ENCODE measurements at places on chromosomes 7 and 10. TPM values are rescaled to one million over a fixed set of nuclear protein-coding genes. Genes with fewer than 3 reads are reported as not detected.

CTAGE4 gene
- total RNA-seq = not detected

PDZD7 gene
- not detected for total RNA-seq

CROT gene
- total RNA-seq = 9.2 TPM

CALCR gene
- total RNA-seq = 0.64 TPM

SYNPO2L gene
- 31.7 TPM for total RNA-seq

DNA sequence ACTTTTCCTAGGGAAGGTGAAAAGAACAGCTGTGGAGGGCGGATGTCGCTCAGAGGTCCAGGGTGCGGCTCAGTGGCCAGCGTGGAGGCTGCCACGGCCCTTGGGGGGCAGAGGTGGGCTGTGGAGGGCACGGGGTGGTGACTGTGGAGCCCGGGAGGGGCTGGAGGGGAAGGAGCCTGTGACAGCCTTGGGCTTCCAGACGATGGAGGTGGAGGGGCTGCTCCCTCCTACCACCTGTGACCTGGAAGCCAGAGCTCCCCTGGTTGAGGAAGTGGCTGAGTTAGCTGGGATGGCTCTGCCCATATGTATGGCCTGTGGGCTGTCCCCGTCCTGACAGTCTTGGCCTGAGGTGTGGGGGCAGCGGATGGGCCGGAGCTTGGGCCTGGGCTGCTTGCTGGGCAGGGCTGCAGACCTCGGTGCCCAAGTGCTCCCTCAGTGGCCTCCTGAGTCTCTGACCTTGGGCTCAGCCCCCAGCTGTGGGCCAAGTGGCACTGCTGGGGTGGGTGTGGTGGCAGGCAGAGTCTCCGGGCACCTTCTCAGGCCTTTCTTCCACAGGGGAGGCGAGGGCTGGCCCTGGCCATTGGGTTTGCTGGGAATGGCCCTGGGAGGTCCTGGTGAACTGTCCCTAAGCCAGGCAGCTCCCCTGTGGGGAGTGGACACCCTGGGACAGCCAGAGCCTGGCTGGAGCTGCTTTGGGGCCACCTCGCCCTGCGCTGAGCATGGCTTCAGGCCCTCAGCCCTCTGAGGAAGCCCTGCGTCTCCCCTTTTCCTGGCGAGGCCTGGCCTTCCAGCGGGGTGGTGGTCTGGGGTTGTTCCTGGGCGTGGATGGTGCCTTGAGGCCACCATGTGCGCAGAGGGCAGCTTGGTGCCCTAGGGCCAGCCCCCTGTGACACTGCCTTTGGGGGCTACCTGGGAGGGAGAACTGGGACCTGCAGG lies 3.9 kb downstream of the BRI3 start:
- DNase-seq = peak; percentile 37

DNA sequence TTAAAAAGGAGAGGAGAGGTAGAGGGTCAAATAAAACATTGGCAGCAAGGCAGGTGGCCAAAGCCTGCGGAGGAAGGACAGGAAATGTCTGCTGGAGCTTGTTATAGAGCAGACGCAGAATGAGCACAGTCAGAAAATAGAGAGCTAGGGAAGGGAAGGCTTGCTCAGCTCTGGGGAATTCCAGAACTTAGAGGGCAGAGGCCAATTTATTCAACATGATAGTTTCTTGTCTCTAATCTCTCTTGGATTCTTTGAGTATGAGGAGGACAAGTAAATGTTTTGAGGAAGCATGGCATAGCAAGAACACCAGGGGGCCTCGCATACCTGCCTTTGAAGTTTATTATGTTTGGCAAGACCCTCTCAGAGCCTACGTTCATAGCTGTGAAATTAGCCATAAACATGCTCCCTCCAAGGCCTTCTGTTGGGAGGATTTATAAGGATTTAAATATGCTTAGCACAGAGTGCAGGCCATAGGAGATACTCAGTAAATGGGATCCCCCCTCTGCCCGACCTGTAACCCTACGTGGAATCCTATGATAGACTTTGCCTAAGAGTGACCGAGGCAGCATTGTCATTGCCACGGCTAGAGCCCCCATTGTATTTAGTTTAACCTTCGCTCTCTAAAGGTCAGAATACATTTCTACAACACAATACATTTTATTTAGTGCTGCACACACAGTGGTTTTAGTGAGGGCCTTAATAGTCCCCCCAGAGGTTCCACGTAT lies 293.9 kb downstream of the CCDC3 start:
- no peak for DNase-seq

DNA sequence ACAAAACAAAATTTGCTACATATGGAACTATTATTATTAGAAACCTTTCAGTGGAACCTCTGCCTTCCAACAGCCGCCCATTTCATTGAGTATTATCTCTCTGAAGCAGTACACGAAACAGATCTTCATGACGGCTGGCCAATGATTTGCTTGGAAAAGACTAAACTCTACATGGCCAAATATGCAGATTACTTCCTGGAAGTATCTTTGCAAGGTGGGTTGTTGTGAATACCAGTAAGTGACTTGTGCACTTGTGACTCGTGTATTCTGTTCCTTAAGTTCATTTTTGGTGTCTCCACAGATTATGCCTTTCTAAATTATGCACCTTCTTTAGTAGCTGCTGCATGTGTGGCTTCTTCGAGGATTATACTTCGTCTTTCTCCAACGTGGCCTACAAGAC lies 13.4 kb downstream of the CCNJ start:
- DNase-seq = no peak

- no peak for DNase-seq
Measured at GRCh38 chr10:89224739-89225443, 17.8 kb upstream of the CH25H start.

- DNase-seq = no peak
Measured at GRCh38 chr10:128629111-128630096, 503.2 kb upstream of the MKI67 start.

DNA sequence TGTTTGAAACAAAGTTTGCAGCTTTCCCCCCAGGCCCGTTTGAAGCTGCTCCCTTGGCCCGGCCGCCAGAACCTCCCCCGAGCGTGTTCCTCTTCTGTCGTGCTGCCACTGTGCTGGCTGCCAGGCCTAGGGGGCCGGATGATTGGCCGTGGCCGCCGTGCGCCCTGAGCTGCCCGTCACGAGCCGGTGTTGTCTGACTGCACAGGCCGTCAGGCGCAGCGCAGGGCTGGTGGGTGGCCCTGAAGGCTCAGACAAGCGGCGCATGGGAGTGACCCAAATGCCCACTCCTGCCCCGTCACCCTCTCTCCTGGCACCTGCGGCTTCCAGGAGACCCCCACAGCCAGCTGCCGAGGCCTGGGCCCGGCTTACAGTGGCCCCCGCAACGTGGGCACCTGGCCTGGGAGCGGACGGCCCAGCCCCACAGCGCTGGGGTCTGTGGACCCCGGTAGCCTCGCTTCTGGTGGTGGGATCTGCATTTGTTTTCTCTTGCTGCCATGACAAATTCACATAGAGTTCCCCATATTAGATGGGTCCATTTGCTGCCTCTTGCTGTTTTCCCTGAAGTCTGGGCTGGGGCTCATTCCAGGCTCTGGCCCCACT lies 13.1 kb downstream of the JAKMIP3 start:
- DNase-seq = no peak

DNA sequence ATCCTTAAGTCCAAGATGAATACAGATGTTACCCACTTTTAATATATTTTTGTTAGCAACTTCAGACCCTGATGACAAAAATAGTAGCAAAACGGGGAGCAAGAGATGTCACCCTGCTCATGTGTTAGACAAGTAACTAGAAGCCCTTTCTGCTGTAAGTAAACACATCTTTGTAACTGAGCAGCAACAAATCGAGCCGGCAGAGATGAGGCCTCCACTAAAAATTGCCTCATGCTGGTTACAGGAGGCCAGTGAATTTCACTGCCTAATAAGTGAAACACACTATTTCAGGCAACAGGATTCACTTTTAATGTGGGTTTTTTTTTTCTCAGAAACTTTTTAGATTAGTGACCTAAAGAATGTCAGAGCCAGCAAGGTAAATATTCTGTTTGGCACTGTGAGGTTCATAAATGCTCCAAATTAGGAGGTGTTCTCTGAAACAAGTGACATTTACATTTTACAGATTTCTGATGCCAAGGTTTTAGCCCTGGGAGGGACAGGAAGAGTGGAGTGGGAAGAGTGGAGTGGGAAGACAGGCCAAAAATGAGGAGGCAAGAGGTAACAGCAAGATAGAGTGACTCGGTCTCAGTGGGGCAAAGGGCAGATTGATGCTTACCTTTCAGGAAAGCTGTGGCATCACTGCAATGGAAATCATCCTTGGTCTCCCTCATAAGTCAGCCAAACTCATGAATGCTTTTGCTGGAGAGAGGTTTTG lies 53.6 kb upstream of the LRRC17 start:
- DNase-seq = no peak

DNA sequence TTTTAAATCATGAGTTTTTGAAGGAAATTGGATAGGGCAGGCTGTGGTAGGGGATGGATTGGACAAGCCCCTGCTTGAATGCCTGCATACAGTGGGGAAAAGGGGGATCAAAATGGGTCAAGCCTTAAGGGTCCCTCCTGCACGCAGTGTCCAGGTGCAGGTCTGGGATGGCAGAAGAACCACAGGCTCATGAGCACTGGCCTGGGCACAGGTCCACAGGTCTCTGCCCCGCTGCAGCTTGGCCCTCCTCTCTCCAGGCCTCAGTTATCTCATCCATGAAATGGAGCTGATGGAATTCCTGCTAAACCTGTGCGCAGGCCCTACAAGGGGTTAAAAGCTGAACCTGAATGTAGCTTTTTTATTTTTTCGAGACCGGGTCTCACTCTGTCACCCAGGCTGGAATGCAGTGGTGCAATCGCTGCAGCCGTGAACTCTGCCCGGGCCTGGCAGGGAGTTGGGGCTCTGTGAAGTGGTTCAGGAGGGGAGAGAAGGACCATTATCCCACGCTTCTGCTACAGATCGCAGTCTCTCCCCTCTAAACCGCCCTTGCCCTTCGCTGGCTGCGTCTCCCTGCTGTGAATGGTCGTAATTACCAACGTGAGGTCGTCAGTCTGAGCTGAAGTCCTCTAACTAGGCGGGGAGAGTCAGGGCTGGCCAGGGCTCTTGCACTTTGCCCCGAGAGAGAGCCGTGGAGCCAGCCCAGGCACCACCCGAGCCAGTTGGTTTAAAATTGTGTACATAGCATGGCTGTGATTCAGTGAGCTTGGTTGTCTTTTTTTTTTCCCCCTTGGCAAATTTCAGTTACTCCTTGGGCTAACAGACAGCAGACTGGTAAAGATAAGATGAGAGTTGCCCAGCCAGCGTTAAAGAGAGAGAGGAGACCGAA lies 77.5 kb upstream of the GTF2I start:
- DNase-seq = no peak

- DNase-seq = no peak
Measured at GRCh38 chr7:27399791-27400567, 157.4 kb downstream of the EVX1 start.

GRCh38 chr7:4386190-4386589 lies 295.9 kb upstream of the FOXK1 start:
- DNase-seq = no peak

GRCh38 chr7:88344956-88345832 lies 38.5 kb upstream of the STEAP4 start:
- DNase-seq = no peak

DNA sequence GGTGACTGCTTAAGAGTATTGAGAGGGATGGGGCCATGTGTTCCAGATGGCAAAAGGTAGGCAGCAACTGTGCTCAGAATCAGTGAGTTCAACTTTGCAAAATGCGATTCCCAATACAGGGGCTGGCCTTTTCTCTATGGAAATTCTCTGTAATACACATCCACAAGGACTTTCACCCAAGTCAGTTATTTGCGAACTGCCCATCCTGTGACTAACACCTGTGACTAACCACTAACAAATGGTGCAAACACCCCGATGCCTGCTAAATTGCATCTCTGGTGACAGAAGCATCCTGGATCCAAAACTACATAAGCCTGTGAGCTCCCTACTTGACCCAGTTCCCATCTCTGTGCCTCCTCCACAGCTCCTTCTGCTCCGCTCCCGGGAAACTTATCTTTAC lies 9.0 kb upstream of the CUZD1 start:
- DNase-seq = no peak
